Astrocyte (in vitro differentiated cells and primary cell): ENCODE measurements at places on chromosomes 5 and 9. TPM values are rescaled to one million over a fixed set of nuclear protein-coding genes. Genes with fewer than 3 reads are reported as not detected.

F2RL2 gene
- total RNA-seq, result 23.4 and 26.0 TPM in 2 replicates

MARCOL gene
- total RNA-seq, result not detected in 2 replicates

ACTBL2 gene
- 11.6 and 11.8 TPM in 2 replicates for total RNA-seq

SERF1A gene
- total RNA-seq, result 3.3 and 5.5 TPM in 2 replicates

TAF11L11 gene
- 0.41 TPM in 1 of 2 replicates, not detected in the other for total RNA-seq

OTULINL gene
- total RNA-seq, result 2.8 and 4.7 TPM in 2 replicates

SLC34A3 gene
- total RNA-seq, result 0.09 TPM in 1 of 2 replicates, not detected in the other

CKMT2 gene
- total RNA-seq, result 0.18 TPM in 1 of 2 replicates, not detected in the other

BTNL9 gene
- total RNA-seq, result not detected in 2 replicates

PCDHA1 gene
- total RNA-seq, result not detected in 2 replicates

TMED9 gene
- 372 and 402 TPM in 2 replicates for total RNA-seq

MYORG gene
- total RNA-seq, result 6.9 and 7.3 TPM in 2 replicates

FOXD4 gene
- 0.31 and 0.45 TPM in 2 replicates for total RNA-seq

SREK1 gene
- total RNA-seq, result 58.4 and 66.1 TPM in 2 replicates

NOXA1 gene
- 0.50 and 0.84 TPM in 2 replicates for total RNA-seq

GOLPH3 gene
- 114 and 124 TPM in 2 replicates for total RNA-seq

GRIN3A gene
- not detected in 2 replicates for total RNA-seq

TSSK1B gene
- 0.20 and 0.41 TPM in 2 replicates for total RNA-seq

INSL4 gene
- 0.11 TPM in 1 of 2 replicates, not detected in the other for total RNA-seq
